Sigmoid colon (tissue), 7 donors: ENCODE measurements at places on chromosomes 4 and X. TPM values are rescaled to one million over a fixed set of nuclear protein-coding genes. Genes with fewer than 3 reads are reported as not detected.
A peak's percentile ranks its signal among the peaks of the same experiment; 100 is the strongest.

Gene CT45A2
- total RNA-seq: not detected

DNA sequence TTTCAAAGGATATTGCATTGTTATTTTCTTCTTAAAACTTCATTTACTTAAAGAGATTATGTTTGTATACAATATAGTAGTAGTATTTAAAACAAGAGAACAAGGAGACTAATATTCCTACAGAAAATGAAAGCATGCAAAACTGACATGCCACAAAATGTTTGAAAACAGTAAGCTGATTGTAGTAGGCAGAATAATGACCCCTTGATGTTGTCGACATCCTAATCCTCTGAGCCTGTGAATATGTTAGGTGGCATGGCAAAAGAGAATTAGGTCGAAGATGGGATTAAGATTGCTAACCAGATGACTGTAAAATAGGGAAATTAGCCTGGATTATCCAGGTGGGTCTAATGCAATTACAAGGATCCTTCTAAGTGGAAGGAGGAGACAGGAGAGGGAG is 522.2 kb upstream of the NR3C2 start:
- no peaks in the 10 kb centered on the region for H3K27me3 ChIP-seq
- DNase-seq: no peak
- H3K27ac ChIP-seq: no peak overlapping the region
- H3K36me3 ChIP-seq: no peaks in the 10 kb centered on the region

GRCh38 chr4:112515198-112516065 is 548 bp downstream of the NEUROG2 start:
- no peak for DNase-seq
- H3K4me3 ChIP-seq: peak overlapping the region; percentile 17
- H3K27me3 ChIP-seq: peaks cover 75% of the 10 kb centered on the region
- H3K36me3 ChIP-seq: no peaks in the 10 kb centered on the region
- H3K27ac ChIP-seq: no peak overlapping the region
- peaks cover 43% of the 10 kb centered on the region for H3K4me1 ChIP-seq

GRCh38 chrX:48975541-48975940 is 3.9 kb upstream of the KCND1 start:
- H3K4me1 ChIP-seq: peaks cover 4% of the 10 kb centered on the region
- H3K27ac ChIP-seq: no peak overlapping the region
- H3K4me3 ChIP-seq: no peak overlapping the region
- H3K27me3 ChIP-seq: no peaks in the 10 kb centered on the region
- no peaks in the 10 kb centered on the region for H3K36me3 ChIP-seq

DNA sequence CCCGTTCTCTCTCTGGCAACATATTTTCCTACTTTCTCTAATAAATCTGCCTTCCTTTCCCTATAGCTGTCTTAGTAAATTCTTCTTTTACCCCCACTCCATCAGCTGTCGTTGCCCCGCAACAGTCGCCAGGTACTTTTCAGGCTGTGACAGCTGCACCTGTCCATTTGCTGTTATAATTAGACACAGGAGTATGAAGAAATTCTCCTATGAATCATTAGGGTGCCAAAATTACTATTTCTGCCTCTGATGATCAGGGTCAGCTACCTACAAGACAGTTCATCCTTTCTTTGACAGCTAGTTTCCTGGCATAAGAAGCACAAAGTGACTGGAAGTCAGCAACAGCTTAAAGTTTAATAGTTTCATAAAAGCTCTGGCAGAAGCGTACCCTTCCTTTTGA is 19.5 kb upstream of the GALNTL6 start:
- H3K4me3 ChIP-seq: no peak overlapping the region
- no peaks in the 10 kb centered on the region for H3K4me1 ChIP-seq
- no peak for DNase-seq
- no peaks in the 10 kb centered on the region for H3K27me3 ChIP-seq

DNA sequence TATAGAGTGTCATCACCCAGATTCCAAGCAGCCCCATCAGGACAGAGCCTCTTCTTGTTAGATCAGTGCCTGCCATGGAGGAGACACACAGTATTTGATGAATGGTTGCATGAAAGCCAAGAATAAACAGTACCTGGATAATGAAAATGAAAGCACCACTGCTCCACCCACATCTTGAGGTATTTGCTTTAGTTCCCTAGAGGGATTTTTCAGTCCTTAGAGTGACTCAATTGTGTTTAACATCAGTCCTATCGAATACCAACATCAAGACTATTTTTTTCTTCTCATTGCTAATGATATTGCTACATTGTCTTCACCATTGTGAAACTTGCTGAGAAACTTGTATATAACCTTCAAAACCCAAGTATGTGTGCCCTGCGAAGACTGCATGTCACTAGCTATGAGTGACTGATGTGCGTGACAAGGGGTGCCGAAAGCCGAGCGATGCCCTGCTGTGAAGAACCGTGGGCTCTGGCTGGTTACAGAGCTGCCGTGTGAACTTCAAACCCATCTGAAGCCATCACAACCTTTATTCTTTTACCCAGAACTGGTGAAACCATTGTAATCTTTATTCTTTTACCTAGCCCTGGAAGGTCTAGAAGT is 211.3 kb upstream of the FAT1 start:
- no peaks in the 10 kb centered on the region for H3K4me1 ChIP-seq
- no peak overlapping the region for H3K4me3 ChIP-seq
- DNase-seq: no peak
- no peaks in the 10 kb centered on the region for H3K27me3 ChIP-seq
- H3K27ac ChIP-seq: no peak overlapping the region

Gene CFAP99
- total RNA-seq: not detected
